ENCODE measurements at places on chromosomes 5 and 9. TPM values are rescaled to one million over a fixed set of nuclear protein-coding genes. Genes with fewer than 3 reads are reported as not detected.

The PCDHB8 gene
- total RNA-seq: 7.5 TPM

DNA sequence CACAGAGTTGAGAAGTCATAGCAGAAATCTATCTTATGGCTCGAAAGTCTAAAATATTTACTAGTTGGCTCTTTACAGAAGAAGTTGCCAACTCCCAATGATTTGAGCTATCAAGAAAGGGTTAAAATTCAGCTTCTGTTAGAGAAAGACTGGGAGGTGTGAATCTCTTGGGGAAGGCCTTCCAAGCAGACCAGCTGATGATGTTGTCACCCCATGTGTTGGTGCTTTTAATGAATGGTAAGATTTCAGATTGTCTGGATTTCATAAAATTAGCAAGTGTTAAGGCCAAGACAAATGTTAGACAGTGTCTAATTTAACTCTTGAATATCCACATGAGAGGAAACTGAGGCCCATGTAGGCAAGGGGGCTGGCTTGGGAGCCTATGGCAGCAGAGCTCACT is 63.9 kb downstream of the PPARGC1B start:
- no peak for DNase-seq

The PCDHGB2 gene
- 0.34 TPM for total RNA-seq

GRCh38 chr5:27038476-27038875 is at the start of gene CDH9:
CDH9 (minus strand) TSS chr5:27038586; CDS start chr5:26988333, 50,253 bp downstream.
- DNase-seq: no peak

Measured in A172 (cell line).